ENCODE measurements at places on chromosomes 2 and 18.

DNA sequence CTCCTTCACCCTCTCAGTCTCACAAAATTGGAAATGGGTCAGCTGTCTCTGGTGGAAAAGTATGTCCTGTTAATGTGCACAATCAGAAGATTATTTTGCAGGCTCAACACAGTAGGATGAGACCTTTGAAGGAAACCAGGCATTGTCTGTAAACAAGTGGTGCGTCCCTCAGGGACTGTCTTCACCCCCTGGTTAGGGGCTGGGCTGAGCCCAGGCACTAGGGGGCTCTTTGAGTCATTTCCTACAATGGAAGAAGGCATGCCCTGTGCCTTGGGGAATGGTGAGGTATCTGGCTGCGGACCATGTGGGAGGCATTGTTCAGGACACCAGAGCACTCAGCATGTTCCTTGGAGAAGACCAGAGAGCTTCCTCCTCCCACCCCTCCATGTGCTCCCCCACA, 26.8 kb downstream of the PKDCC start:
- DNase-seq = no peak

- DNase-seq = no peak
Measured at GRCh38 chr2:104289651-104290565, 564.0 kb upstream of the POU3F3 start.

DNA sequence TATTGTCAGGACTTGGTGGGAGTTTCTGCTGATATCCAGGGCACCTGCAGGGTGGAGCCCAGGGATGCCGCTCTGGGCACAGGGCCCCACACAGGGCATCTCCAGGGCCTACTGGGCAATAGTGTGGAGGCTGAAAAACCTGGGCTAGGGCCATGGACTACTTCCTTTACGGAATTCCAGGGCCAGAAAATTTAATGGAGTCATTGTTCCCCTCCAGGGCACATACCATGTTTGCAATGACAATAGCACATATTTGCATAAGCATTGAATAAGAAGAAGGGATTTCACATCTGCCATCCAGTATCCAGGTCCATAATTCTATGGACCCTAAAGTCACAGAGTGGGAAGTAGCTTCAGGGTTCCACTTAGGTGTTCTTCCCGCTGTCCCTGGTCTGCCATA, 103.8 kb upstream of the TPO start:
- no peak for DNase-seq

DNA sequence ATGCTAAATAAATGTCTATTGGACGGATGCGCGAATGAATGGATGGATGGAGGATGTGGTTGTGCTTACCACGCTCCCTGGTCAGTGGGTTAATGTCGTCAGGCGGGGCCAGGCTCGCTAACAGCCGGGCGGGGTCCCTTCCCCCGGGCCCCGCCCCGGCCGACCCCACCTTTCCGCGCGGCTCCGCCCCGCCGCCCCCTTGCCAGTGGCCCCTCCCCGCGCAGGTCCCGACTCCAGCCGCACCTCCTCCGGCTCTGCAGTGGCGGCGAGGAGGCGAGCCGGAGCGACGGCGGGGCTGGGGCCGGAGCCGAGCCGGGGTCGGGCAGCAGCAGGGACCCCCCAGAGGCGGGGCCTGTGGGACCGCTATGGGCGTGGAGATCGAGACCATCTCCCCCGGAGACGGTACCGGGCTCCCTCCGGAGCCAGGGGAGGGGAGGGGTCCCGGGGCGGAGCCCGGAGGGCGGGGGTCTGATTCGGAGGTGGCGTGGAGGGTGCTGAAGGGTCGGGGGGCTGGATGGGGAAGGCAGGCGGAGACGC, at the start of gene FKBP1B:
Gene FKBP1B, plus strand, starts transcription at position 257 of the 537 bp plus-strand sequence. Its CDS starts 109 bp downstream, at position 366.
- peak; percentile 25 for DNase-seq

DNA sequence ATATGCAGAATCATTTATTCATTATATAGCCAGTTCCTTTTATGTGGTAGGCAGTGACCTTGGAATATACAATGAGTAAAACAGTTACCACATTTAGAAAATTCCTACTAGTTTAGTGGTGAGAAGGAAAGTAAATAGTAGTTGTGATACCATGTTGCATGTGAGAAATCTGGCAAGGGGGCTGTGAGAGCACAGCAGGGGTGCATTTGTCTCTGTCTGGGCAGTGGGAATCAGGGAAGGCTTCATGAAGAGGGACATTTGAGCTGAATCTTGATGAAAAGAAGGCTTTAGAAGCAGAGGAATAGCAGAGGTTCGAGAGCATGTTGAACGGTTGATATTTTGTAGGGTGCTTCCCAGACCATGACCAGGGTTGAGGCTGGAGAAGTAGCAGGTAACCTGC, 78.7 kb downstream of the RAB3GAP1 start:
- DNase-seq = no peak

- peak; percentile 35 for DNase-seq
Measured at GRCh38 chr2:74772046-74772445, 61.9 kb upstream of the HK2 start.

DNA sequence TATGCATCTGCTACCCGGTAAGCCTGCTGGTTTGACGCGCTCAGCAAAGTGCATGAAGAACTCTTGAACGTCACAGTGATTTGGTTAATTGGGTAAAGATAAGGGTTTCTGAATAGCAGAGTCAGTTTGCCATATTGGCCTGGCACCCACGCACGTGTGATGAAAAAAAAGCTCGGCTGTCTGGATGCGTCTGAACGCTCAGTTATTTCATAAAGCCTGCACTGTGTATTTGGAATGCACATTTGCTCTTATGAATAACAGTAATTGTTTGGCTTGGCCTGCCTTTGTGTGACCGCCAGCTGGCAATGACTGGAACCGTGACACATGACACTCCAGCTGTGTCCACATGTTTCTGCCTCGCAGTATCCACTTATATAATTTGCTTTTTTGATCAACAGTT, 129.2 kb upstream of the MEIS1 start:
- peak; percentile 6 for DNase-seq

- DNase-seq = no peak
Measured at GRCh38 chr2:10598501-10598900, 91.3 kb downstream of the NOL10 start.

DNA sequence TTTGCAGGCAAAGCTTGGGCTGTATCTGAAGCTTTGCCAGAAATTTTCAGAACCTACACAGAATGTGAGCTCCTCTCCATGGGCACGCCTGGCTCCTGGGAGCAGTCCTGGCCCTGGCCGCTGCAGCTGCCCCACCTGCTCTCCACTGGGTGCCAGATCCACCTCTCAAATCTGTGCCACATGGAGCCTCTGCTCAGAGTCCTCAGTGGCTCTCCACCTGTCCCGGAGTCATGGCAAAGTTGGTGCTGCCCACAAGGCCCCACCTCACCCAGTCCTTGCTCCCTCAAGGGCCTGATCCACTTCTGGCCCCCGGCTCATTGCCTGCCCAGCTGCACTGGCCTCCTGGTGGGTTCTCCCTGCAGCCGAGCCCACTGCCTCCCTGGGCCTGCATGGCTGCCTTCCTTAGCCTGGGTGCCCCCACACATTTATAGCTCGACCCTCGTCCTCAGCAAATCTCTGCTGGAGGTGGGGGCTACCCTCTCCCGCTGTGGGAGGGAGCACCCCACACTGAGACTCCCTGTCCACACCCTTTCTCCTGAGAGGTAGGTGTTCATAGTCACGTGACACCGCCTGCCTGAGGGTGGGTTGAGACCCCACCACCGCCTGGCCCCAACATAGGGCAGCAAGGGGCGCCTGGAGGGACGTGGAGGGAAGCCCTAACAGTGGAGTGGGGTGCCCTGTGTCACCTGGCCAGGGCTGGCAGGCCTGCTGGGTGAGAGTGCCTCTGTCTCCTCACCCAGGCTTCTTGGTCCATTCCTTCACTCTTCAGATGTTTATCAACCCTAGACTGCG, 224.1 kb downstream of the SH3RF3 start:
- DNase-seq = no peak

GRCh38 chr2:86744152-86744551, 24.1 kb downstream of the RMND5A start:
- no peak for DNase-seq

GRCh38 chr2:220531216-220531615, 903.8 kb downstream of the SLC4A3 start:
- DNase-seq = no peak

DNA sequence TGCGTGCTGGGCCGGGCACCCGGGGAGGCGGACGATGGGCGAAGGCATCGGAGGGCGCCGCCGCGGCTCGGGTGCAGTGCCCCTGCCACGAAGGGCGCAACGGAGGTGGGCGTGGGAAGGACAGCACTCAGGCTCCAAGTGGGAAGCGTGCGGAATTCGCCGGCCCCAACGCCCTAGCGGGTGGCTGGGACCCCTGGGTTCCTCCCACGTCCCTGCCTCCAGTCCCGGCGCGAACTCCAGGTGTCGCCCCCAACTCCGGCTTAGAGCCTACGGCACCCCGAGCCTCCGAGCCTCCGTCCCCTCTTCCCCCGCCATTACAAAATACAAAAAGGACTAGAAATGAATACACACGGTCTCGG, 1.3 kb downstream of the CYP27C1 start:
- no peak for DNase-seq

- peak; percentile 27 for DNase-seq
Measured at GRCh38 chr2:188527581-188527993, 235.9 kb downstream of the GULP1 start.

GRCh38 chr2:66714610-66715009, 279.7 kb downstream of the MEIS1 start:
- peak; percentile 13 for DNase-seq

GRCh38 chr2:74212702-74213410, 14.4 kb downstream of the MTHFD2 start:
- no peak for DNase-seq

- DNase-seq = no peak
Measured at GRCh38 chr2:177816766-177817165, 255.8 kb downstream of the PDE11A start.

DNA sequence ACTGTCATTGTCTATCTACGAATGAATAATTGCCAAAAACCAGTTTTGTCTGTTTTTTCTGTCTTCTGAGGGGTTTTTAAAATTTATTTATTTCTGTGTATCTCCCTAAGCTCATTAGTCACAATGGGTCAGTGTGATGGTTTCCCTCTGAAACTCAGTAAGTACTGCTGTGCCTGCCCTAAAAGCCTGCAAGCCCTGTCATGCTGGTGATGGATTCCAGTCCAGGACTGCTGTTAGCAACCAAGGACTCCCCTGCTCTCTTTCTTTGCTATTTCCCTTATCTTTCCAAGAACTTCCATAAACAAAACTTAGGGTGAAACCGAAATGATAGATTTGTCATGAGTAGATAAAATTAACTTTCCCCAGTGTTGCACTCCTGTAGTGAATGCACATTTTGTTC, 11.8 kb upstream of the DSG2 start:
- DNase-seq = peak; percentile 34

GRCh38 chr2:8893978-8894820, 56.8 kb upstream of the KIDINS220 start:
- DNase-seq = no peak

DNA sequence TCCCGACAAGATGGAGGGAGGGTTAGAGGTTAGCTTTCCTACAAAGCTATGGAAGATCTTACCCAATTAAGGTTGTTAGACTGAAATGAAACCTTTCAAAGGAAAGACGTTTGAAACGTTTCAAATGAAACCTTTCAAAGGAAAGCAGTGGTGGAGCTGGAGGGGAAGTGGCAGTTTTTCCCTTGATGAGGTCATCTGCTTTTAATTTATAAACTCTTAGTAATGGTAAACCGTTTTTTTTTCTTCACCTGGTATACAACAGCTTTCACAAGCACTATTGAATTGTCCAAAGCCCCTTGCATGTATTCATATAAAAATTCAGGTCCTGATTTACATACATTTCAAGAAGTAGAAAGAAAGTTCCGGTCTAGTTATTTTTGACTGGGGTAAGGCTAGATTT, 7.4 kb downstream of the PMAIP1 start:
- no peak for DNase-seq

DNA sequence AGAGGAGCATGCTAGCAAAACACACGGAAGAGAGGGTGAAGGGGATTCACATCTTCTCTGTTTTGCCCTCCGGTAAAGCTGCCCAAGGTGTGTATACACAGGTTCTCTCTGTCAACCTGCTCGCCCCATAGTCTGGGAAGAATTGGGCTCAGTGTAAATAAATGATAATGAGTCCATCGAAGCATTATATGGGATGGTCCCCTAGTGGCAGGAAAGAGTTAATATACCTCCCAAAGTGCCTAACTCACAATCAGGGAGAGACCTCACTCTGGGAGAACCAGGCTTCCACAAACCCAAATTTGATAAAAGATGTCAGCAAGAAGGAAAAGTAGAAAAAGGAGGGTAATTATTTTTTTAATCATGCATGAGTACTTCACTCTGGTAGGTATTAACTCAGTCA, 262.2 kb upstream of the ZNF521 start:
- DNase-seq = no peak

GRCh38 chr18:74154716-74155115, 6.4 kb downstream of the TIMM21 start:
- no peak for DNase-seq

DNA sequence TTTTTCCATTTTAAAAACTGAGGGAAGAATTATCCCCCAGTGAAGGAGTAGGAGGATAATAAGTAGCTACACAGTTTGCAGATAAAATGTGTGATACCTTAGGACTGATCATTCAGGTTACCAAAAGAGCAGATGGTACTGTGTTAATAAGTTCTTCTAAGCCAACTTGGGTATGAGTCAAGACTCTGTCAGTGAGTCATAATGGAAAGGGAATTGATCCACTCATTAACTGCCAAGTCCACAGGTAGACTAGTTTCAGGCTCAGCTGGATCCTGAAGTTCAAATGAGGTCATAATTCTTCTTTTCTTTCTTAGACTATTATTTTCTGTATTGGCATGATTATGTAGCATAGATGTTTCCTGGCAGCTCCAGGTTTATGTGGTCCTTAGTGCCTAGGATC, 142.4 kb upstream of the ALPP start:
- DNase-seq = no peak
